Immature natural killer cell (primary cell): ENCODE measurements at places on chromosomes 11 and 22.

DNA sequence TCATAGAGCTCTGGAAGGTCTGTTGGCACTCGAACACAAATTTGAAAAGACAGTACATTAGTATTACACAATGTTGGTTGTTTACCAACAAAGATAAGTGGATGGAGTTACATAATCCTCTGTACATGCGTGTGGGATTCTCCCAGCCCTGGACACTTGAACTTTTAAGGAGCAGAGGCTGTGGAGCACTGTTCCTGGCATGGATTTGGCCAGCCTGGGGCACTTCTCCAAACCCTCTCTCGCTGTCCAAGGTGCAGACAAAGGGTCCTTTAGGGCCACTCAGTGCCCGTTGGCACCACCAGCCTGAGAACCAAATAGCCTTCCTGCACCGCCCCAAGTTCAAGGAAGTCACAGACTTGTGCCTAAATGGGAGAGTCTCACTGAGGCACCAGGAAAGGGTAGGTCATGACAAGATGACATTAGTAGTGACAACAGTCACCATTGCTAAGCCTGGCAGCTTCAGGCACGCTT lies 1.6 kb upstream of the ANO1 start:
- no peaks in the 10 kb centered on the region for H3K36me3 ChIP-seq
- DNase-seq: no peak
- no peak overlapping the region for H3K27ac ChIP-seq

- DNase-seq: no peak
- H3K4me3 ChIP-seq: peak overlapping the region; percentile 18
- H3K27ac ChIP-seq: peak overlapping the region; percentile 43
- peaks cover 13% of the 10 kb centered on the region for H3K36me3 ChIP-seq
Observed at GRCh38 chr22:25494774-25495173, 69.7 kb upstream of the GRK3 start.

DNA sequence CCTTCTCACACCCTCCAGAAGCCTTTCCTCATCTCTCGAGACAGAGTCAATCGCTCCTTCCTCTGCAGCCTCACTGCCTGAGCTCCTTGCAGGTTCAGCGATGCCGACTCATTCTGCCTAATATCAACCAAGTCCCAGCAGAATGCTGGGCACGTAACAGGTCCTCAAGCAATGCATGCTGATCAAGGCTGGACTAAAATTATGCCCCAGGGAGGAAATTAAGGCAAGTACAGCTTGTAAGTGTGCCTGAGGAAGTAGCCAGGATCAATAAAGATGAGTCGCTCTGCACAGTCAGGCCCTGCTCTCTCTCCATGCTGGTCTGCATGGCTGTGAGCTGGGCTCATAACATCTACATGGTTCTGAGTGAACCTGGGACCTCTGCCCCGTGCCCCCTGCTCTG lies 25.6 kb upstream of the NRIP3 start:
- H3K27me3 ChIP-seq: peaks cover 2% of the 10 kb centered on the region
- H3K36me3 ChIP-seq: no peaks in the 10 kb centered on the region
- DNase-seq: no peak
- no peak overlapping the region for H3K27ac ChIP-seq
- no peaks in the 10 kb centered on the region for H3K4me1 ChIP-seq

DNA sequence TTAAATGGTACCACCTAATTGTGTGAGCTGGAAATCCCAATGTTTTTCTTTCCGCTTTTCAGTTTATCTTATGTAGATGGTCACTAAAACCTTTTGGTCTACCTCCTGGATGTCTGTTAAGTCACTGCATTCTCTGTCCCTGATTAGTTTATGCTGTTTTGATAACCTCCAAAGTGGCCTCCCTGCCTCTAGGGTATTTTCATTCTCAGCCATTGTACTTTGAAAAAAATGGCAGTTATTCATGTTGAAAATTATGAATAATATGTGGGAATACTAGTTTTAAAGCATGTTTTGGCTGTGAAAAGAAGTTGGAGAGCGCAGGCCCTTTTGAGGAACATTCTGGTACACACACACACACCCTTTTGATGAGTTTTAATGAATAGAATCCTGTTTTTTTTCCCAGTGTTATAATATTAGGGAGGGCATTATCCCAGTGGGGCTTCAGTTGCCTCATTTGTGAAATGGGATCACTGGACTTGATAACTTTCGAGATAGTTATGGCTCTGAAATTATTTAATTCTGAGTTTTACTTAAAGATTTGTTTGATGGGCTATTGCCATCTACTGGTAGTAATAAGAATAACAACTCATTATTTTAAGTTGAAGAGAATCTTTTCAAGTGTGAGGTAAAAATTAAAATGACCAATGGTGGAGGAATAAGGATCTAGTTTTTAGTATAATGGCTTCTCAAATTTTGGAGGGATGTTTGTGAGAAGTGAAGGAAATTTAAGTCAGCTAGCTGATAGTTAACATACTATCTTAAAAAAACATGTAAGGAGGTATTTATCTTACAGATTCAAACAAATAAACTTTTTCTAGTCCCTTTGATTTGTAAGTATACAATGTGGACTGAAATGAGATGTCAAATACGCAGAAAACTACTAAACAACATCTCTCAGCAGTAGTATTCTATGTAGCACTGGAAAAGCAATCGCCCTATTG lies 3.9 kb downstream of the FDX1 start:
- H3K27me3 ChIP-seq: peaks cover 7% of the 10 kb centered on the region
- peaks cover 45% of the 10 kb centered on the region for H3K4me1 ChIP-seq
- peak overlapping the region; percentile 2 for H3K27ac ChIP-seq
- peaks cover 6% of the 10 kb centered on the region for H3K36me3 ChIP-seq
- DNase-seq: peak; percentile 31

GRCh38 chr22:43017525-43018460 lies 2.8 kb upstream of the PACSIN2 start:
- H3K4me1 ChIP-seq: peaks cover 22% of the 10 kb centered on the region
- H3K27ac ChIP-seq: no peak overlapping the region
- DNase-seq: no peak
- peaks cover 17% of the 10 kb centered on the region for H3K27me3 ChIP-seq
- H3K36me3 ChIP-seq: no peaks in the 10 kb centered on the region
- H3K4me3 ChIP-seq: peak overlapping the region; percentile 62

DNA sequence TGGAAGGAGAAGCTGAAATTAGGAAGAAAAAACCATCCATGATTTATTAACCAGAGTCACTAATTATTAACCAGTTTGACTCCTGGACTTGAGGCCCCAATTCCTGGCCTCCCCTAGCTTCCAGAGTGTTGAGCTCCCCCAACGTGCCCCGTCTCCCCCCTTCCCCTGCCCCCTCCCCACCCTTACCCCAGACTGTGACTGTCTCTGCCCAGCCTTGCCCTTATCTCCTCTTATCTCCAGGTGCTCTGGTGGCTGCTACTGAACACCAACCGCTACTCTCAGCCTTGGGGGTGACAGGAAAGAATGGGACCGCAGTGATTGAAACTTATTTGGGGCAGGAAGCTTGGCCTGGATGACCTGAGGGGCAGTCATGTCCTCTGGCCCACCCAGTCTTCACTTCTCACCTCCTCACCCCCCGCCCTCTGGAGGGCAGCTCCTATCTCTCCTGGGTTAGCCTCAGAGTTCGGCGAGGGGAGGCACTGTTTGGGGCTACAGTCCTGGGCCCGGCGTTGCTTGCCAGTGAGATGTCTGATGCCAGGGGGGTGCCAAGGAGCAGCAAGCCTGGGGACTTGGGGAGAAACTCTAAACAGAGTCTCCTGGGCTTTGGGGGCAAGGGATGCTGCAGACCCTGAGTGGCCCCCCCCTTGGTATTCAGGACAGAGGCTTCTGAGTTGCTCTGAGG lies 15.5 kb downstream of the NECTIN1 start:
- DNase-seq: no peak
- H3K4me1 ChIP-seq: peaks cover 13% of the 10 kb centered on the region
- H3K27me3 ChIP-seq: peaks cover 13% of the 10 kb centered on the region
- H3K27ac ChIP-seq: no peak overlapping the region
- no peak overlapping the region for H3K4me3 ChIP-seq

DNA sequence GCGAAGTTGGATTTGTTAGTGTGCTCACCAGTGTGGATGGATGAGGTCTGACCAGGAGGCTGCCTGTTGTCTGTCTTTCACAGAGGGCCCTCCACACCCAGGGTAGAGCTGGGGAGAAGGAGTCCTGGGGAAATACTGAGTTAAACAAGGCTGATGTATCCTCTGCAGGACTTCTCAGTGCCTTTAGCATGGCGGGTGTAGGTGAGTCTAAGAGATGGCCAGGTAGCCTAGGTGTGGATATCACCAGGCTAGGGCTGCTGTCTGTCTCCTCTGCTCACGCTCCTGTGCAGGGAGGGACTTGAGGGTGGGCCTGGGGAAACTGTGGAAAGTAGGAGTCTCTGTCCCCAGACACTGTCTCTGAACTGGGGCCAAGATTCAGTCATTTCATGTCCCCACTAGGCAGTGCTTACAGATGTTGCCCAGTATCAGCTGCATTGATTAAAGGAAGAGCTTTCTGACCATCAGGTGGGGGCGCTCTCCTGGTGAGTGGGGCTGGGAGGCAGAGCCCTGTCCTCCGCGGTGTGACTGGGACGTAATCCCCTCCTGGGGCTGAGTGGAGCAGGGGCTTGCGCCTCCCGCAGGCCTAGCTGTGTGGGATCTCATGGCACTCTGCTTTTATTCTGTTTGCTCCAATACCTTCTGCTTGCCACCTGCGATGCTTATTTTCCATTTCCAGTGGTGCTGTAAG lies 35.5 kb upstream of the CCDC188 start:
- H3K4me3 ChIP-seq: no peak overlapping the region
- no peak for DNase-seq
- peaks cover 5% of the 10 kb centered on the region for H3K4me1 ChIP-seq

DNA sequence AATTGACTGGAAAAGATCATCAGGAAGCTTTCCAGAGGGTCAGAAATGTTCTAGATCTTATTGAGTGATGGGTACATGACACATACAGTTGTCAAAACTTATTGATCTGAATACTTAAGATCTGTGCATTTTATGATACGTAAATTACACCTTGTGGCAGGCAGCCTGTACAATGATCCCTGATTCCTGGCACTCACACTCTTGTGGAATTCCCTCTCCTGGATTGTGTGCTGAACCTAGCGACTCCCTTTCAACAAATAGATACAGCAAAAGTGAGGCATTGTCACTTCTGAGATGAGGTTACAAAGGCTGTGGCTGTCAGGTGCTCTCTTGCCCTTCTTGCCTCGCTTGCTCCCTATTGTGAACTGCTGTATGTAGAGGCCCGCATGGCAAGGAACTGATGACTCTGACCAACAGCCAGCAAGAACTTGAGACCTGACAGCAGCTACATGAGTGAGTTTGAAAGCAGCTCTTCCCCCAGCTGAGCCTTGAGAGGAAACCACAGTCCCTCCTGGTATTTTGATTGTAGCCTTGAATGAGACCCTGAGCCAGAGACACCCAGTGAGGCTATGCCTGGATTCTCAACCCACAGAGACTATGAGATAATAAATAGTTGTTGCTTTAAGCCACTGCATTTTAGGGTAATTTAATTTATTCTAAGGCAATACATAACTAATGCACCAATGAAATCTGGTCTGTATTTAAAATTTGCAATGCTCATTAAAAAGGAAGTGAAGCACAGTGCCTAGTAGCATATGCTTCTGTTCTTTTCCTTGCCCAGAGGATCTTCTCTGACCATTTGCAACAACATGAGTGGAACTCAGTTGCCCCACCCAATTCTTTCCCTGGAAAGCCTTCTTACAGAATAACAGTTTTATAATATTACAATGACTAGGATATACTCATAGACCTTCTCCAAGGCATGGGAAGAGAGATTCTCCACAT lies 60.5 kb upstream of the IZUMO1R start:
- H3K4me1 ChIP-seq: no peaks in the 10 kb centered on the region
- no peak for DNase-seq
- no peak overlapping the region for H3K27ac ChIP-seq
- no peaks in the 10 kb centered on the region for H3K36me3 ChIP-seq
- H3K4me3 ChIP-seq: no peak overlapping the region

DNA sequence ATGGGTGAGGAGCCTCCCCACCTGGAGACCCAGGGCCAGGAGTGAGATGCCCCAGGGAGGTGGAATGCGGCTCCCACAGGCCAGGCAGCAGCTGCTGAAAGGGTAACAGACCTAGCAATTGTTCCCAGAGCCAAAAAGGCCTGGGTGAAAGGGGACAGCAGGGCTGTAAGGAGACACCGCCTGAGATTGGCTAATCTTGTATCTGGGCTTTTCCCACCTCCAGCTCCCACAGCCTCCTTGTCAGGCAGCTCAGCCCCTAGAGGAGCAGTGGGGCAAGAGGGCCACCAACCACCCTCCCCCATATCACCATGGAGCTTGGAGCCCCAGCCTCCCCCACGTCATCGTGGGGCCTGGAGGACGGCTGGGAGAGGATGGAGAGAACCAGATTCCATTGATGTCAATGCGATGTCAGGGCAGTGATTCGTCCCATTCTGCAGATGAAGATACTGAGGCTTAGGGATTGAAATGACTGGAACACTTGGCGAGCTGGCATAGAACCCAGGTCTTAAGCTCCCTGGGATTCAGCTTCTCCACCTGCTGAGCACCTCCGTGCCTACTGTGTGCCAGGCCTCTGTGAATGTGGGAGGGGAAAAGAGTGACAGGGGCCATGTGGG lies 2.9 kb upstream of the MGAT3 start:
- H3K4me3 ChIP-seq: no peak overlapping the region
- no peak for DNase-seq
- peaks cover 5% of the 10 kb centered on the region for H3K4me1 ChIP-seq
- no peaks in the 10 kb centered on the region for H3K36me3 ChIP-seq

DNA sequence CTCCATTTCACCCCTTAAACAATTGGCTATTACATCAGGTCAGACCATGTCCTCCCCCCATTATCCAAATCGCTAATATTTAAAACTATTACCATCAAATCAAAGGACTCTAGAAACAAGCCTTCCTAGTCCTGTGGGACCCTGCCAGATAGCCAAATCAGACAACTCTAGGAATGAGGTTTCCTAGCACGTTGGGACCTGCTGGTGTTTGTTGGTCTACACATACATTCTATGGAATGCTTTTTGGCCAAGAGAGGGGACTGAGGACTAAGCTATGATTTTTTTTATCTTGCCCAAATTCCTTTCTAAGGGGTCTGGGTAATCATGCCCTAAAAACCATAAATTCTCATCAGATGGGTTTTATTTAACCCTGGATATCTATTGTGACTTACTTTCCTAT lies 14.1 kb upstream of the SELENOH start:
- no peak for DNase-seq
- no peaks in the 10 kb centered on the region for H3K27me3 ChIP-seq
- no peak overlapping the region for H3K27ac ChIP-seq
- H3K4me3 ChIP-seq: no peak overlapping the region

GRCh38 chr11:84780689-84781293 lies 846.4 kb downstream of the DLG2 start:
- H3K27ac ChIP-seq: no peak overlapping the region
- no peak for DNase-seq
- H3K27me3 ChIP-seq: no peaks in the 10 kb centered on the region
